ENCODE measurements at places on chromosomes 1 and 21.
A peak's percentile ranks its signal among the peaks of the same experiment; 100 is the strongest.

GRCh38 chr1:5725855-5726585, 266.2 kb downstream of the NPHP4 start:
- DNase-seq = no peak

DNA sequence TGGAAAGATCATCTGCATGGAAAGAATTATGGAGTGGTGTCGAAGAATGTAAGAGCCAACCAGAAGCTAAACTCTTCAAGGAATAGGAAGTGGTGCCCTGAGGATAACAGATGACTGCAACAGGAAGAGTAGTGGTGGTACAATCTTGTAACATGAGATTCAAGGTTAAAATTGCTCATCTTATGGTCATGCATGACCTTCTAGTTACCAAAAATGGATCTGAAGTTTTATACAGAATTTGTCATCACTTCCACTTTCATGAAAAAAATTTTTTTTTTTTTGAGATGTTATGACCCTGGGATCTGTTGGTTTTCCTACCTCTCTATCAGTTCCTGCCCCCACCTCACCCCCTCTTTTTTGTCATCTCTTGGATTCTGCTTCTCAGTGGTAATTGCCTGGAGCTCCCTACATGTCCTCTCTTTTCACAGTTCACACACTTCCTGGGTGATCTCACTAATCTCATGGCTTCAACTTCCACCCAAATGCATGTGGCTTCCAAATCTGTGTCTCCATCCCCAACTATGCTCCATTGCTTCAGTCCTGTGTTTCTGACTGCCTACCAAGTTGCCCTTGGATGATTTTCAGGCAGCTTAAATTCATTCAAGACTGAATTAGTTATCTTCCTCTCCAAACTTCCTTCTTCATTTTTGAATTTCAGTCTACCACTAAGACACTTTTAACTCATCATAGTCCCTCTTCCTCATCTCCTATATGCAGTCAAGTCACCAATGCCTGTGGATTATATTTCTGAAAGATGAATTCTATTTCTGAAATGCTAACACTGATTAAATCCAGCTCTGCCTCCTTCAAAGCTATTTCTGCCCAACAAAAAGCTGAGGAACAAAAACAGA, 48.4 kb downstream of the SLAMF6 start:
- no peak for DNase-seq

DNA sequence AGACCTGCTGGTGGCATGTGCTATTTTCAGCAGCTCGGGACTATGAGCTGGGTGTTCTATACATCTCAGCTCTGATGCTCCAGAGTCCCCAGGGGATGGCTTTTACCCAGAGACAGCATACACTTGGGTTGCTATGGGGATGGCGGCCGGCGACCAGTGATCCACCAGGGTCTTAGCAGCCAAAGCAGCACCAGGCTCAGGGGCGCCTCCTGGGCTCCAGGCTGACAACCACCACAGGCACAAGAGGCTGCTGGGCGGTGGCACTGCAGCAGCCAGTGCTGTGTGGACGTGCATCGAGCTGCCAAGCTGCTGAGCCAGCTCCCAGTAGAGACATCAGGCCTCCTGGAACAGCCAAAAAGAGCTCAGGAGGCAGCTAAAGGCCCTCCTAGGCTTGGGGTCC, 37.6 kb upstream of the CLSTN1 start:
- DNase-seq = no peak

GRCh38 chr1:215256936-215257679, 174.6 kb downstream of the KCNK2 start:
- no peak for DNase-seq

GRCh38 chr1:156489166-156489934, 11.2 kb downstream of the MEF2D start:
- peak; percentile 25 for DNase-seq

- no peak for DNase-seq
Measured at GRCh38 chr21:33684068-33684467, 41.8 kb downstream of the ITSN1 start.

- no peak for DNase-seq
Measured at GRCh38 chr21:45361033-45361997, 43.6 kb upstream of the COL18A1 start.

Measured in activated CD4-positive, alpha-beta T cell treated with anti-CD3 and anti-CD28 coated beads, Interleukin-2, amount 10 ng/mL, durations not matched to agents 7 days and 5 days (primary cell).